Kidney (tissue), 22 donors: ENCODE measurements at places on chromosomes 3 and 15. TPM values are rescaled to one million over a fixed set of nuclear protein-coding genes. Genes with fewer than 3 reads are reported as not detected.

The TUSC7 gene
- total RNA-seq, result not detected

DNA sequence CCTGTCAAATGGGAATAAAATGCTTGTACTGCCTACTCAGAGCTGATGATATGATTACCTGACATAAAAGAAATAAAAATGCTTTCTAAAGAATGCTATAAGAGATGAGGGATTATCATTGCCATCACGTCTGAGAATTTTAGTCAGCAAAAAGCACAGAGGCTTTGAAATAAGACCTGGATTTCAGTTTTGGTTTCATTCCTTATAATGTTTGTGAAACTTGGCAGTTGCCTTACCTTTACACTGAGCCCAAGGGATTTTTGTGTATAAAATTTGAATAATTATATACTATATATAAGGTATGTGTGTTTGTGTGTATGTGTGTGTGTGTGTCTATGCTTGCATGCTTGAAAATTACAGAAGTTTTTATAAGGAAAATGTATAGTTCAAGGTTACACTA, 634.8 kb upstream of the BCHE start:
- no peak for DNase-seq

GRCh38 chr3:66397745-66398144, 103.1 kb downstream of the LRIG1 start:
- DNase-seq, result no peak

GRCh38 chr3:176787506-176787905, 409.8 kb downstream of the TBL1XR1 start:
- no peak for DNase-seq

GRCh38 chr15:42159381-42160015, 3.1 kb upstream of the PLA2G4F start:
- DNase-seq, result no peak

The SYNPR gene
- not detected for total RNA-seq
